HTR-8/SVneo (cell line): ENCODE measurements at places on chromosomes 12 and 14.

DNA sequence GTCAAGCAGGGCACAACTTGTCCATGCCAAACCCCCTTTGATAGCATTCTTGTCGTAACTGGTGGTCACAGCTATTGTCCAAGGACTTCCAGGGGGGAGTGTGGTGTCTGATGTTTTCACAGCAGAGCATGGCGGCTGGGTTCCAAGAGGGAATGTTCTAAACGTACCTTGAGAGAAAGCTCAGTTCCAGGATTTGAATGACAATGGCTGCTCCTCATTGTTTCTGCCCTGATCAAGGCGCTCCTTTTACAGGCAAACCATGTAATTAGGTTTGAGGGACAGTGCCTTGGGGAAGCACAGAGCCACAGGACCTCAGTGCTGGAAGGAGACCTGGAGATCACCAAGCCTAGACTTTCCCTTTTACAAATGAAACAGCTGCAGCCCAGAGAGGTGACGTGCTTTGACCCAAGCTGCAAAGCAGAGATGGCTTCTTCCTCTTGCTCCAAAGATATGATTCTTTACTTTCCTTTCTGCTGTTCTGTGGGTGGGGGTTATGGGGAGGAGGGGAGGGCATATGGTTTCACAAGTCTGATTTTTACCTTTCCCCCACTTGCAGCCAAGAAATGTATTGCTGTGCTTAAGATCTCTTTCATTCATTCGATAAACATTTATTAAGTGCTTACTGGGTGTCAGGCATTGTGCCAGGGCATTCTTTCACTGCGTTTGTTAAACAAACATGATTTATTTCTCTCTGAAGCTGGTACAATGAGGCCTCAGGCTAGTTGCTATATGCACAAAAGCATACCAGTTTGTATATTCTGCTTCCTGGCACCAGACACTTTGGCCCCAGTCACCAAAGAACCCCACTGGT, 172.8 kb downstream of the KTN1 start:
- DNase-seq: peak; percentile 57

DNA sequence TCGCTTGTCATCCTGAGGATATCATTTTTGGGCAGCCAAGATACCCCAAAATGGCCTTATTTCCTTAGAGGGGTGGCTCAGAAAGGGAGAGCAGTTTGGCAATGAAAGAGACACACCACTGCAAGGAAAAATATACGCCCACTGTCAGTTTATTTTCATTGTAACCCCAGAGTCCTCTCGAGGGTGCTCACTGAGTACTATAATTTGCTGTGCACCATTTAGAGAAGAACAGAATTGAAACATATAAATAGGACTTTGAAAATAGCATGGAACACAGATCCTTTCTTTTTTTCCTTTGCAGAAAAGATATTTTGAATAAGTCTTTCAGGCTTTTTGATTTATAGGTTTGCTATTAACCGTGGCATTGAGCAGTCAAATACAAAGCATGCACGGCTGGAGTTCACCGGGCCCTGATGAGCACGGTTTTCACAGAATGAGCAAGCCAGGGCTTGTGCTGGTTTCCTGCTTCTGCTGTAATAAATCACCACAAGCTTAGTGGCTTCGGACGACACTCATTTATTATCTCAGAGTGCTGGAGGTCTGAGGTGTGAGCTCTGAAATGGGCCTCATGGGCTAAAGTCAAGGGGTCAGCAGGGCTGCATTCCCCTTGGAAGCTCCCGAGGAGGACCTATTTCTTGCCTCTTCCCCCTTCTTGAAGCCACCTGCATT, 152.3 kb downstream of the ZNF664 start:
- DNase-seq: peak; percentile 76

DNA sequence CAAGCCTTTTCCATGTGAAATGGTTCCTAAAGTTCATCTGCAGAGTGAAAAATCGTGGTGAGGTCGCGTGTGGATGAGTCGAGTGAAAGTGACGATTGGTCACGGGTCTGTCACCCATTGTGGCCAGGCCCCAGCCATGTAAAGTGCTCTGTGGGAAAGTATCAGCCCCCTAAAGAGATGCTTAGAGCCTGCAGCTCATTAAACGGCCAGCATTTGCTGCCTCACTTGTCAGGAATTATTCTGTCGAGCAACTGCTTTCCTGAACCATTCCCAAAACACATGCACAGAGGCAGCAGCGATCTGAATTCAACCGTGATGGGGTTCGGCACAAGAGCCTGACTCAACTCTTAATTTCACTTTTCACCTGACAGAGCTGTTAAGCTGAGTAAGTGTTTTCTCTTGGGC, 16.0 kb downstream of the DBX2 start:
- DNase-seq: no peak

DNA sequence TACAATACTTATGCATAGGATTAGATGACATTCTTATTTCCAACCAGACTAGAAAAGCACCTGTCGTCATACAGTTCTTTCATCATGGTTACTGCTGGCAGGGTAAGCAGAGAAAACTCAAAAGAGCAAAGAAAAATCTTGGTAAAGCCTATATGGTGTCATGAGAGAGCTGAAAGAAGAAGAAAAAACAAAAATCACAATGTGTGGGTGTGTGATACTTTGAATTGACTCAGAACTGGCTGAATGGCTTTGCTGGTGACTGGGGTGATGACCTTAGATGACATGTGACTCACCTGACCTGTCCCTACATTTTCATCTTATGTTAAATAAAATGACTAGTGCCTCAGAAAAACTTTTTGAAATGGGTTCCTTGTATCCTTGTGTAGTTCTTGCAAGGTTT, 278.1 kb upstream of the LMO3 start:
- DNase-seq: no peak

- DNase-seq: no peak
Observed at GRCh38 chr14:53209370-53209769, 56.2 kb upstream of the DDHD1 start.

GRCh38 chr12:11861155-11861863, 209.4 kb upstream of the BCL2L14 start:
- no peak for DNase-seq

DNA sequence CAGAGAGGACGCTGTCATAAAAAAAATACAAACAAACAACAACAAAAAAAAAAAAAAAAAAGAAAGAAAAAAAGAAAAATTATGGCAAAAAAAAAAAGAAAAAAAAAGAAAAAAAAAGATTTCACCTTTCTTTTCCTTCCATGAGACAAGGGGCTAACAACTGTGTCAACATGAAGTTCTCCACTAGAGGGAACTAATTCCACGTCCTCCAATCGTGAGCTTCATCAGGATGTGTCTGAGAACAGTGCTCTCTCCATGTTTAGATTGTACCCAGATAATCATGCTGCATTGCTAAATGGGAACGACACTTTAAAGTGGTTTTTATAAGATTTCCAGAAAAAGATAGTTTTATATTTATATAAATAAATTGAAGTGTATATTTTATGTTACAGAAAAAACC, 96.2 kb upstream of the PTPRB start:
- peak; percentile 69 for DNase-seq
